Left kidney (tissue), 8 donors: ENCODE measurements at places on chromosomes 7 and 10. TPM values are rescaled to one million over a fixed set of nuclear protein-coding genes. Genes with fewer than 3 reads are reported as not detected.

TMEM229A gene
- 0.13 TPM for polyA plus RNA-seq

POU6F2 gene
- polyA plus RNA-seq: 0.18 TPM

MET gene
- polyA plus RNA-seq: 52.6 TPM

DNA sequence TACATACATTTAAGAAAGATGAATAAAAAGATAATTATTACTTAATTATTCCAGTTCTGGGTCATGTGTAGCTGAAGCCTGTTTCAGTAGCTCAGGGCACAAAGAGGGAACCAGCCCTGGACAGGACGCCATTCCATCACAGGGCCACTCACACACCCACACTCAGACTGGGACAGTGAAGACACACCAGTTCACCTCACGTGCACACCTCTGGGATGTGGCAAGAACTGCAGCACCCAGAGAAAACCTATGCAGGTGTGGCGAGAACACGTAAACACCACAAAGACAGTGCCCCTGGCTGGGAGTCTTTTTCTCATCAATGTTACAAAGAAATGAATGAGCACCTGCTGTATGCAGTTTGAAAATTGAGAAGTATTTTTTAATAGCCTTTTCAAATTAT is 1.6 kb upstream of the IDI1 start:
- no peak for DNase-seq

DNA sequence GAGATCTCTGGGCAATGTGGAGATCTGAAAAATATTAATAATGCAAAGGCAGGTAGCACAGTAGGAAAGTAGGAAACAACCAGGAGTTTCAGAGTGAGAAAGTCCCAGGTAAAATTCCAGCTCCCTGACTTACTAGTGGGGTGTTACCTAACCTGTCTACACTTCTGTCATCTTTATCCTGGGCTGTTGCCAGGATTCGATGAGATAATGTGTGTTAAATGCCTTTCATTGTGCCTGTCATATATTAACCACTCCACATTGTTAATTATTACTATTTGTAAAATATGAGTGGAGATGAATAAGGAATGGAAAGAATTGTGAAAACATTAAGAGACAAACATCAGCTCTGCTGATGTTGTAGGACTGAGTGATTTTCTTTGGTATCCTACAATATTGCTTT is 50.0 kb upstream of the FRMD4A start:
- DNase-seq: no peak

GRCh38 chr7:8133188-8133848 is 128.6 kb downstream of the ICA1 start:
- no peak for DNase-seq

DNA sequence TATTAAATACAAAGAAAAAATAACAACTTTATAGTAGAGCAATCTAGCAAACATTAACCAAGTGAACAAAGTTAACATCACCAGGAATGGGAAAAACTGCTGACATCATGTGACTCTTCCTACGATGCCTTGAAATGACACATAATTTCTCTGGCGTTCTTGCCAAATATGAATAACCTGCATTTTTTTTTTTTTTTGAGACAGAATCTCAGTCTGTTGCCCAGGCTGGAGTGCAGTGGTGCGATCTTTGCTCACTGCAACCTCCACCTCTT is 126.5 kb upstream of the VKORC1L1 start:
- no peak for DNase-seq
